Hypothalamus (tissue), 51 donors: ENCODE measurements at places on chromosomes 2 and 18.
A peak's percentile ranks its signal among the peaks of the same experiment; 100 is the strongest.

- DNase-seq, result no peak
These were observed 15.9 kb upstream of the CRIM1 start for GRCh38 chr2:36339607-36340218.

- DNase-seq, result no peak
These were observed 23.7 kb downstream of the B3GNT2 start for GRCh38 chr2:62219407-62220159.

- DNase-seq, result no peak
These were observed 211.0 kb downstream of the AKAIN1 start for GRCh38 chr18:4986066-4986465.

DNA sequence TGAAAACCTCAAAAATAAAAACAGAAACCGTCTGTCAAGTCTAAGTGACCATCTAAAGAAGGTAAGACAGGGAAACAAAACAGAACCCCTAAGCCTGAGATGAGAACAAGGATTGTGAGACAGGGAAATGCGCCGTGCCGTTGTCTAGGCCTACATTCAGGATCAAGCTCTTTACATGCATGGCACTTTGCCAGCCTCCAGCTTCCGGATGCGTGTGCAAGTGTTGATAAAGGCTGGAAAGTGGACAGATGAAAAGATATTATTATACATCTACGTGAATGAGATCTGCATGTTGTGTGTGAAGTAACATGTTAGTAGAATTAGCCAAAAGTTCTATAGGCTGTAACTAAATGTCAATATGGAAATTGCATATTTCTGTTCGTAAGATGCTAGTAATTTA, 28.6 kb upstream of the TMEM87B start:
- DNase-seq, result no peak

- DNase-seq, result no peak
These were observed 41.1 kb upstream of the CCDC150 start for GRCh38 chr2:196598412-196598811.

- DNase-seq, result no peak
These were observed 344.7 kb upstream of the PKDCC start for GRCh38 chr2:41703123-41703522.

DNA sequence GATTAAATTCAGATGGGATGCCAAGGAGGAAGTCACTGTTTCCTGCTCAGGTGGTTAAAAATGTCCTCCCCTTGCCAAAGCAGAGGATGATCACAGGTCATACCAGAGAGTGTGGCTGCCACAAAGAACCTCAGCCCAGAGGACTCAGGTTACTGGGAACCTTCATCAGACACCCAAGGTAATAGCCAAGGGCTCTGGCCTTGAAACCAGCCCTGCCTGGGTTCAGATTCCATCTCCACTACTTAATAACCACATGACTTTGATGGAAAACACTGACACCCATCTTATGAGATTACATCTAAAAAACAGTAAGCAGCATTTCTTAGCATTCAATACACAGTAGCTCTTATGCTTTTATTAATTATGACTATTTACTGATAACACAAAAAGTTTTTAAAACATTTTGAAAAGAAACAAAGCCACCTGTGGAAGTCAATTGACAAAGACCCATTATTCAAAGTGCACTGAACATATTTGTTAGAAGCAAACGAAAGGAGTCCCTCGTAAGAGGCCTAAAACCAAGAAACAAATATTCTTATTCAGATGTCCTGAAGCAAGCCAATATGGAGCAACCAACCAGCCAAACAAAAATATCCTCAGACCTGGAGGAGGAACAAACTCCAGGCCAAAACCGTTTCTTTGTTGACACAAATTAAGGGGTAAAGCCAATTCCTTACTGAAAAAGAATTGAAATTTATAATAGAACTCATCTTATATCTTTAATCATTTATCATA, 241.5 kb downstream of the RNF152 start:
- no peak for DNase-seq

DNA sequence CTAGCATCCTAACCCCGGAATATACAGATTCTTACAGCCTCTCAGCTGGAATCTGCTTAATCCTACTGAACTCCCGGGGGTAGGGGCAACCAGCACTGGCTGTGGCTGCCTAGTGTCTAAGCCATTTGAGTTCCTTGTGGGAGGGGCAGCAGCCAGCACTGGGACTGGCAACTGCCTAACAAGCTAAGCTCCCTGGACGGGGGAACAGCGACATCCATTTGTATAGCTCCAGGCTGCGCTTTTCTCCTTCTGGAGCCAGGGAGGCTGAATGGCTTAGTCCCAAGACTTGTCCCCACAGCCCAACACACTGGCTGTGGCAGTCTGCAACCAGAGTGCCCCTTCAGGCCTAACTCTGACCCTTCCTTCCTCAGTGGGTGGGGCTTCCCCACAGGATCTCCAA, 787.2 kb downstream of the METTL4 start:
- DNase-seq, result no peak

GRCh38 chr2:105789745-105790460, 45.2 kb downstream of the NCK2 start:
- peak; percentile 34 for DNase-seq

- DNase-seq, result no peak
These were observed 38.5 kb downstream of the GORASP2 start for GRCh38 chr2:170967553-170967952.

DNA sequence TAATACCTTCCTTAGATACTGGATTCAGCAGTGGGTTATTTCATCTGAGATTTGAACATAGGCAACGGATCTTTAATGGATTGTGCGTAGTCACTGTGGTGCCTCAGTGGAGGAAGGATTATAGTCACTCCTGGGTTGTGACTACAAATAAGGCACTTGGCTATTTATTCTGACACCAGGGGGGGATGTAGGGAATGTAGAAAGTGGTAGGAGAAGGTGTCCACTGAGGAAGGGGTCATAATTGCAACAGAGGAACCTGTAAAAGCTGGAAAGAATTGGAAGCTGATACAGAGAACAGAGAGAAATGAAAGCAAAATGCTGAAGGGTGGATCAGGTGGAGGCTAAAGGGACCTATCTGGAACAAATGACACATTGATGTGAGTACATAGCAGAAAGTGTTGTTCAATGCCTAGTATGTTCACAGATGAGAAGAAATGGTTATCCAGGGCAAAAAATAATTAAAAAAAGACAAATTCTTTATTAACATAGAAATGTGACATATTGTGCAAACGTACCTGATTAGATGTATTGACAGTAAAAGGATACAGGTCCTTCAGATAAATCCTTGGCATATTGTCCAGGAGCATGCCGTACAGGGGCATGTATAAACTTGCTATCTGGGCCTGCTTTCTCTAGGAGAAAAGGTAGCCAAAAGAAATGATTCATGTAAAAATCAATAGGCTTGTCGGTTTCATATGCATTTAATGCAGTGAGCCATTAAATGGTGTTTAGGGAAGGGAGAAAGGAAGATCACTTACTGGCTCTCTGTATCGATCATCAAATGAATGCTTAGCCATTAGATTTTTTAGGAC, 91.2 kb upstream of the CCDC195 start:
- no peak for DNase-seq

- no peak for DNase-seq
These were observed 17.8 kb upstream of the SMAD7 start for GRCh38 chr18:48968412-48969215.

- no peak for DNase-seq
These were observed 46.8 kb upstream of the TBR1 start for GRCh38 chr2:161369311-161369710.

GRCh38 chr2:210169516-210170195, 1.6 kb downstream of the KANSL1L start:
- no peak for DNase-seq

DNA sequence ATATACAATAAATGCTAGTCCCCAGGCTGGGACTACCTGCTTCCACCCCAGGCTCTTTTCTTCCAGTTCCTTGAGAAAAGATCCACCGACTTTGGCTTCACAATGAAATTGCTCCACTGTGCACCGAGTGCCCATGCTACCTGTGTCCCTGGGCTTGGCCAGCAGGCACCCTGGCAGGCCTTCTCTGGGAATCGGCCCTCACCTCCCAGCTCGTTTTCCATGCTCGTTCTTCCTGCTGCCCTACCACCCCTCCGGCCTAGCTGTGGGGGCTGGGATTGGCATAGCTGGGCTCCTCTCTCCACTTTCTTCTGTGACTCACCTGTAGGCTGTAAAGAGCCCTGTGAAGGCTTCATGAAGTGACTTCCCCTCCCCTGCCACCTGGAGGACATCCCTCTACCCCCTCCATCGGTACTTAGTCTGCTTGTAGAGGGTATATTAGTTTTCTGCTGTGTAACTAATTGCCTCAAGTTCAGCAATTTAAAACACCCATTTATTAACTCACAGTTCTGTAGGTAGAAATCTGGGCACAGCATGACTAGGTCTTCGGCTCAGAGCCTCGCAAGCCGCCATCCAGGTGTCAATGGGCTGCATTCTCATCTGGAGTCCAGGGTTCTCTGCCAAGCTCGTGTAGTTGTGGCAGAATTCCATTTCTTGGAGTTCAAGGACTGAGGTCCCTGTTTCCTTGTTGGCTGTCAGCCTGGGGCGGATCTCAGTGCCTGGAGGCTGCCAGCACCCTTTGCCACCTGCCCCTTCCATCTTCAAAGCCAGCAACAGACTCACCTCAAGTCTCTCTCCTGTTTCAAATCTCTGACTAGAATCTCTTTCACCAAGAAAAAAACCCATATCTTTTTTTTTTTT, 57.6 kb downstream of the DPYSL5 start:
- no peak for DNase-seq

GRCh38 chr2:67055387-67056304, 341.5 kb upstream of the ETAA1 start:
- DNase-seq, result no peak

DNA sequence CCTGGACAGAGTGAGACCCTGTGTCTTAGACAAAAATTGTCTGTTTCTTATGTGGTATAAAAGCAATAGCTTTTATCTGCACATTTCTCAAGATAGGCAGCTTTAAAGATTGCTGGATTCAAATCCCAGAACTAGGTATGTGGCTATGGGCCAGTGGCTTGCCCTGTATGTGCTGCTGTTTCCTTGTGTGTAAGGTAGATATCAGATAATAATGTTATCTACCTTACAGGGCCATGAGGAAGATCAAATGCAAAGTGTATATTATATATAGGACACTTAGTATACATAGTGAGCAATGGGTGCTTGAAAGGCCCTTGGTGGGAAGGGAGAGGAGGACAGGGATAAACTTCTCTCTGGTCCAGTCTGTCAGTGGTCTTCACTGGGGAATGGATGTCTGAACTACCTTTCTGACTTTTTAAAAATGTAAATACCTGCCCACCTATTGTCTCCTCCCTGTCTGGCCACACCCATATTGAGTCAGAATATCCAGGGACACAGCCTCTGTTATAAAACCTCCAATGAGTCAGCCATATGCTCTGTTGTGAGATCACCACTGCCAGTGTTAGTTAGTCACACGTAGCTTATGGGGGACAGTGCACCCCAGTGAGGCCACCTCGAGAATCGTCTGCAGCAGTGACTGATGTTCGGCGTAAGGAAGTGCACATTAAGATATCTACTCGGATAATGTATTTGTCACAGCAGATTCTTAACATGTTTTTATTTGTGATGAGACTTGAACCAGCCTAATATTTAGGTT, 383.4 kb downstream of the PTPRM start:
- DNase-seq, result no peak

- DNase-seq, result no peak
These were observed 97.4 kb downstream of the STK39 start for GRCh38 chr2:168149986-168150385.

GRCh38 chr2:106885971-106886915, at the start of gene ST6GAL2:
TSS of gene ST6GAL2 (minus strand) at chr2:106886167. CDS start at chr2:106843977, 42,190 bp downstream.
- peak; percentile 49 for DNase-seq

DNA sequence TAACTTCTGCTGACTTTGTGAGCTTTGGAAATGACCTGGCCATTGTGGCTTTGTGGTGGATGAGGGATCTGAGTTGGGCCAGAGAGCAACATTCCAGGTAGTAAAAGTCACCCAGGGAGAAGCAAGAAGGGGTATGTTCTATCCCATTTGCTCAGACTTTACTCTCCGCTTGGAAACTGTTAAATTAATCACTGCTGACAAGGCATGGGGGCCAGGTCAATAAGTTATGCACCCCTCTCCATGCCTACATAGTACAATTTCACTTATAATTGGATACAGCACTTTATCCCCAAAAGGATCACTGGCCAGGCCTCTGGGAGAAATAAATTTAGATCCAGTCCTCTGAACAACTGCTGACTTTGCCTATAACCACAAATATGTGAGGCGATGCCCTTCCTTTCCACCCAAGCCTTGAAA, 92.1 kb downstream of the RPRM start:
- no peak for DNase-seq

- no peak for DNase-seq
These were observed 173.8 kb downstream of the TRIB2 start for GRCh38 chr2:12890481-12890991.

GRCh38 chr2:15700131-15700530, 108.5 kb downstream of the DDX1 start:
- no peak for DNase-seq

DNA sequence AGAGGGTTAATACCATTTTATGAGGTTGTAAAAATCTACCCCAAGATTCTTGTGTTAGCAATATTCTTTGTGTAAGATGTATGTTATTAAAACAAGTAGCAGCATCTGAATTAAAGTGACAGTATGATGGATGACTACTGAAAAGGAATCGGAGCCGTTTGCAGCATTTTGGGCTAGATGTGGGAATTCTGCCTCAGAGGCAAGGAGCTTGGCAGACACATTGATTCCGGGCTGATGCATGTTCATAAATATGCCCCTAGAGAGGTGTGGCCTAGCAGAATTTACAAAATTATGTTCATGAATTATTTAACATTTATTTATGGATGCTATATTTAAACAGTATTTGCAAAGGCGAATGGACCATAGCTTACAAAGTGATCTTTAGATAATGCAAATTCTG, 389.0 kb upstream of the ETAA1 start:
- no peak for DNase-seq

DNA sequence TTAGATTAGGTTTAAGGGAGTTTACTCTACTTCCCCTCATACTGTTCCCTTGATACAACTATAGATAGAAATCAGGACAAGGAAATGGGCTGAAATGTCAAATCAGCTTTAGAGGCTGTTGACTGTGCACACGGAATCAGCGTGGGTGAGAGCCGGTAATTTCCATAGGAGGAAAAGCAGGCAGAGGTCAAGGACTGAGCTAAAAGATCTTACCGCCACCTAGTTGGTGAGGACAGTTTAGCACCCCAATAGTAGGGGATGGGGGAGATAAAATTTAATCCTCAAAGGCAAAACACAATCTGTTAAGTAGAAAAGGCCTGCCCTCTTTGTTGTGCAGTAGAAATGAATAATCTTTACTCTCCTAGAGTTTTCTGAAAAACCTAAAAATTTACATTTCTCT, 1154.5 kb upstream of the CHAC2 start:
- DNase-seq, result no peak

DNA sequence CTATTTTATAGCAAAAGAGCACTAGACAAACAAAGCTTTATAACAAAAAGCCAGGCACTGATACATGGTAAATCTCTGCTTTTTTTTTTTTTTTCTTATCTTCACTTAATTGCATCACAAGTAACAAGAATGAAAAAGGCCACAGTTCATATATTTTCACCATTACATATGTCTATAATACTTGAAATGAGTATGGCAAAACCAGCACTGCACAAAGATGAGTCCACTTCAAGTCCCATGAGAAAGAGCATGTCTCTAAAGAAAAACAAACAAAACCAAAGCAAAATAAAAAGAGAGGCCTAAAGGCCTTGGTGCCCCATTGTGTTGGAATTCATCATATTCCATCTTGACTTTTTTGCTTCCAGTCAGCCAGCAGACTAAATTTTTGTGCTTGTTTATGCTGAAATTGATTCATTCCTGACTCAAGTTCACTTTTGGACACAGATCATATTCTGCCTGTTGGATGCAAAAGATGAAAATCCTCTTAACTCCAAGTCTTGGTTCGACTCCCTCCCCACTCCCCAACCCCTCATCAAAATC, 264.9 kb upstream of the CCDC68 start:
- DNase-seq, result no peak

GRCh38 chr2:148237911-148238310, 217.0 kb downstream of the MBD5 start:
- DNase-seq, result no peak

GRCh38 chr2:105504459-105504858, 105.6 kb upstream of the FHL2 start:
- DNase-seq, result no peak
